GDM1 (cell line): ENCODE measurements at places on chromosomes 4 and X.

- DNase-seq = no peak
Observed at GRCh38 chr4:95510145-95510544, 38.6 kb downstream of the UNC5C start.

DNA sequence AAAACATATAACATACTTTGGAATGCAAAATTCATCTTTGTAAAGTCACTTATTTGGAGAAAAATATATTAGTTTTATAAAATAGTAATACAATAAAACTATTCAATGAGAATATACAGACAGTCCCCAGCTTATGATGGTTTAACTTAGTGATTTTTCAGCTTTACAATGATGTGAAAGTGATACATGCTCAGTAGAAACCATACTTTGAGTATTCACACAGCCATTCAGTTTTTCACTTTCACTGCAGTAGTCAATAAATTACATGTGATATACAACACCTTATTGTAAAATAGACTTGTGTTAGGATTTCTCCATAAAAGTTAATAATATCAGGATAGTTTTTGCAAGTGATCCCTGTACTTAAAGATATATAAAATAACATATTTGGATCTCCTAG lies 436.0 kb downstream of the CENPC start:
- DNase-seq = no peak

GRCh38 chrX:79096145-79096556 lies 48.3 kb upstream of the GPR174 start:
- DNase-seq = no peak

DNA sequence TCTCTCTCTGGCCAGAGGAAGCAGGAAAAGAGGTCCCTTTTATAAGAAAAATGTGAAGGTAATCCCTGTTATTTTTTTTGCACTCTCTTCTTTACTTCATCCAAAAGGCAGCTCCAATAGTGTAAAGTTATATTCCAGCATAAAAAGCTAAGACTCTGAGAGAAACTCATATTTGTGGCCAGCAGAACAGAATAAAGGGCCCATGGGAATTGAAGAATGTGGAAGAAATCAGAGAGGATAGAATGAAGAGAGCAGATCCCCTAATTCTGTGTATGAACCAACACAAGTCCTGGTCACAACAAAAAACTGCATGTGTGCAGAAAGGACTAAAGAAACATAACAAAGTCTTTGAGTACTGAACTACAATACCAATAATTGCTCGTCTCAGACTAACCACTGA lies 22.3 kb downstream of the RPS6KA6 start:
- no peak for DNase-seq
